ENCODE measurements at places on chromosomes 3 and 15. TPM values are rescaled to one million over a fixed set of nuclear protein-coding genes. Genes with fewer than 3 reads are reported as not detected.

GRCh38 chr15:81346611-81347010, 22.7 kb upstream of the STARD5 start:
- no peak for DNase-seq

- DNase-seq: no peak
Measured at GRCh38 chr3:34016925-34017587, 218.6 kb downstream of the PDCD6IP start.

DNA sequence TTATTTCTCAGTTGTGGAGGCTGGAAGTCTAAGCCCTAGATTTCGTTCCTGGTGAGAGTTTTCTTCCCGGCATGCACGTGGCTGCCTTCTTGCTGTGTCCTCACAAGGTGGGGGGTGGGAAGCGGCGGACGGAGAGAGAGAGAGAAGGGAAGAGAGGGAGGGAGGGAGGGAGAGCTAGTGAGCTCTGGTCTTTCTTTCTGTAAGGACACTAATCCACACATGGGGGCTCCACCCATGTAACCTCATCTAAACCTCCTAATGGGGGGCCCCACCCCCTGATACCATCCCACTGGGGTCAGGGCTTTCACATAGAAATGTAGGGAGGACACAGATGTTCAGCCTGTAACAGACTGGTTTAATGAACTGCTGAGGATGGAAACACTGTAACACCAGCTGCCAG, 7.3 kb downstream of the FBLN2 start:
- no peak for DNase-seq

DNA sequence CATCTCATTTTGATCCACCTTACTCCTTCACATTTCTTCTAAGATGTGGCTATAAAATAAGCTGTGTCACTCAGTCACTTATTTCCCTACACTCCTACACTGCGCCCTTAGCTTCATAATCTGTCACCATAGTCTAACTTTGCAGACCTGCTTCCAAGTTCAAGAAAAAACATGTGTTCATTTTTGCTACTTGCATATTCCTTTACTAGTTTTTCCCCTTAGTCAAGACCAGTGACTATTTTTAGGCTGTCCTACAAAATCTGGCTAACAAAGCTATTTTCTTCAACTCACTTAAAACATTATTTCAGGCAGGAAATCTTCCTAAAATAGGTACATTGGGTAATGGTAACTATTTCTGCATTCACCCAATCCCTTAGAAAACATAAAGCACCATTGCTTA, 272.5 kb downstream of the TBC1D5 start:
- no peak for DNase-seq

DNA sequence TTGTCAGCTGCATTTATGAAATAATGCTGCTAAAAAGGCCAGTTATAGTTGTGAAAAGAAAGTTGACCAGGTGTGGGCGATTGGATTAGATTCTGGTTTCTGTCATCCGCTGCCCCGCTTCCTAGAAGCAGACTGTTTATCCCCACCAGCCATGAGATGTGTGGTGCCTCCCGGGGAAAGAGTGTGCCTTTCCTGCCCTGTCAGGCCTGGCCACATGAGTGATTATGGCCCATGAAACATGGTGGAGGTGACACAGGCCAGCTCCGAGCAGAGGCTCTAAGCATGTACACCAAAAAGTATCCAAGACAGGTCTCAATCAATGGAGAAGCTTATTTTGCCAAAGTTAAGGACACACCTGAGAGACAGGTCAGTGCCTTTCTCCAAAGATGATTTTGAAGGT, 85.4 kb upstream of the ABHD2 start:
- DNase-seq: no peak

GRCh38 chr15:83769411-83769999, 115.6 kb downstream of the ADAMTSL3 start:
- no peak for DNase-seq

DNA sequence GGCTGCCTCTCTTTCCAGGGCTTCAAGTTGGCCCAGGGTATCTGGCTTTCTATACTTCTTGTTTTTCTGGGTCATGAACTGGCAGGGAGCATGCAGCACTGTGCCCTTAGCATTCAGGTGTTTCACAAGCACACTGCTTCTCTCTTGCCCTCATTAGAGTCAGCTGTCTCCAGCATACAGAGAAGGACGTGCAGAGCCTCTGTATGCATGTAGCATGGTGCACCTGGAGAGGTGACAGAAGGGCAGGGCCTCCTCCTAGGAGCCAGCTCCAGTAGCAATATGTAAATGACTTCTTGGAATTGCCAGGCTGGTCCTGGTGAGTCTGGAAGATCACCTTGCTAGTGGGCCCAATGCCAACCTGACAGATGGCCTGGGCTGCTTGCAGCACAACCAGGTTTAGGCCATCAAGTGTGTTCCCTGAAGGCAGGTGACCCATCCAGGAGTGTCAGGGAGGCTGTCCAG, 44.8 kb upstream of the ATP2C1 start:
- no peak for DNase-seq

MYEF2 gene
- 168 TPM for total RNA-seq

SLC22A14 gene
- not detected for total RNA-seq

TMED3 gene
- 74.9 TPM for total RNA-seq

SLC24A5 gene
- total RNA-seq: not detected
